Pulmonary artery endothelial cell (primary cell): ENCODE measurements at places on chromosomes 7 and 10.
A peak's percentile ranks its signal among the peaks of the same experiment; 100 is the strongest.

- DNase-seq, result no peak
Observed at GRCh38 chr10:130015075-130015695, 51.1 kb upstream of the EBF3 start.

- no peak for DNase-seq
Observed at GRCh38 chr7:159125104-159125954, 19.3 kb downstream of the VIPR2 start.

DNA sequence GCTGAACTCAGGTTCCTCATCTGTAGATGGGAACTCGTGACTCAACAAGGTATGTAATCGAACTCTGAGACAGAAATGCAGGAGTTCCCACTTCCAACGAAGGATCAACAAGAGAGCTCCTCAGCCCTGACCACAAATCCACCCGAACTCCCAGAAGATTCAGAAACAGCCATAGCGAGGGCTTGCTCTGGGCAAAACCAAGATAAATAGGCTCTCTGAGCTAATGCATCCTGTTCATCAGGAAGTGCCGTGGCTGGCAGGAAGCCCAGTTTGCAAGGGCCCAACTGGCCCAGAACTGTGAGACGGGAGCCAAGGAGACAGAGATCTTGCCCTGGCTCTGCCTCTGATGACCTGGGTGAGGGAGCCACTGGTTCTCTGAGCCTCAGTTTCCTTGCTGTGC, 141.7 kb upstream of the PFKP start:
- DNase-seq, result peak; percentile 67

- no peak for DNase-seq
Observed at GRCh38 chr10:14678637-14679036, 96.1 kb downstream of the FAM107B start.

GRCh38 chr10:129605266-129605985, 138.4 kb downstream of the MGMT start:
- DNase-seq, result no peak
